CD4-positive, alpha-beta T cell treated with Interleukin-15 for 4 hours (primary cell): ENCODE measurements at places on chromosomes 16 and 17.

DNA sequence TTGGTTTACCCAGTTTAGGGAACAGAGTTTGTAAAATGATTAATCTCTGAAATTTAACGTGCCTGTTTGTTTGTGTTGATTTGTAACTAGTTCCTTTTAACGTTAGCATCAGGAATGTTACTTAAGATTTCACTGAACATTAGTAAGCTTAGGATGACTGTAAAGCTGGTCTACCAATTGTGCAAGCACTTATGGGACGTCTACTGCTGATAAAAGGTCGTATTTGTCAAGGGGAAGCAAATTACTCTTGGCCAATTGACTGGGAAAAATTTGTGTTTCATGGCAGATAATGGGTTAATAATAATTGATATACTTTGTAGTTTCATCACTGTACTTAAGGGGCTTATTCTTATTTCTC, 11.8 kb downstream of the METTL9 start:
- no peak for DNase-seq

DNA sequence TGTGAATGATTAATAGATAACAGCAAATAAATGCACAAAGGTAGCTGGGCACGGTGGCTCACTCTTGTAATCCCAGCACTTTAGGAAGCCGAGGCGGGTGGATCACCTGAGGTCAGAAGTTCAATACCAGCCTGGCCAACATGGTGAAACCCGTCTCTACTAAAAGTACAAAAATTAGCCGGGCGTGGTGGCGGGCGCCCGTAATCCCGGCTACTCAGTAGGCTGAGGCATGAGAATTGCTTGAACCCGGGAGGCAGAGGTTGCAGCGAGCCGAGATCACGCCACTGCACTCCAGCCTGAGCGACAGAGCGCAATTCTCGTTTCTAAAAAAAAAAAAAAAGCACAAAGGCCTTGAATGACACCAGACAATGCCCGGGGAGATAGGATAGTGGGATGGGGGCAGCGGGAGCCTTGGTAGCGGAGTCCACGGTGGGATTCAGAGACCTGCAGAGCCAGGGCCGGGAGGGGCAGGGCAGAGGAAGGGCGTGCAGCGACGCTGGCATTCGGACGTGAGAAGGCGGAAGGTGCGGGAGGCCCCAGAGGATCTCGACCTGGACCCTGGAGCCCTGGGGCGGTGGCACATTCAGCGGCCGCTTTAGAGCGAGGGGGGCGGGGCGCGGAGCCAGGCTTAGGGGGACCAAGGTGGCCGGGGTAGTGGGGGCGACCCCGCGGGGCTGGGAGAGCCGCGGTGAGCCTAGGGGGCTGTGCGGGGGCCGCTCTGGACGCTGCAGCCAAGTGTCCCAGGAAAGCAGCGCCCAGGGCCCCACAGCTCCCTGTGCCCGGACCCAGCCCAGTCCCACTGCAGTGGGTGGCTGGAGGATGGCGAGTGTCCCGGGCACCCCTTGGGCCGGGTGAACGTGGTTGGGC, 999 bp upstream of the FLYWCH2 start:
- no peak for DNase-seq

DNA sequence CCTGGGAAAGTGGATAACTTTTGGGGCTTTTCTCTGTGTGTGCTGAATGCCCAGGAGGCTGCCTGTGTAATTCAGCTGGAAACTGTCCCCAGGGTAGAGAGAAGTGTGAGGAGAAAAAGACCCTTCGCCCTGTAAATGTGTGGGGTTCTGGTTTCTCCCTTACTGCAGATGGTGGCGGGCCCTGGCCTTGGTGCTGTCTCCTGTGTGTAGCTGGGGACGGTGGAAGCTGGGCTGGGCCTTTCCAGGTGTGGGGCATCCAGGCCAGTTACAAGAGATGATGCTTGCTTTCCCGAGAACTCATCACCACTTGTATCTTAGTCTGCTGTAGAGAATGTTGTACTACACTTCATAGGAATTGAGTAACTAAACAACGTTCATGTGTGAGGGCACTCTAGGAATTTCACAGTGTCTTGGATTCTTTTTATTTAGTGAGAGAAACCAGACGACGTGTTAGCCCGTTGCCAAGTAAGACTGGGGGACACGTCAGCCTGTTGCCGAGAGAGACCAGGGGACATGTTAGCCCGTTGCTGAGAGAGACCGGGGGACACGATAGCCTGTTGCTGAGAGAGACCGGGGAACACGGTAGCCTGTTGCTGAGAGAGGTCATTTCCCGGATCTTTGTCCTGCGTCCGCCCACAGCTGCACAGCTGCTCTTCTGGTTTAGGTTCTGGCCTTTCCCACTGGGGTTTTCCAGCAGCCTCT, 43.1 kb downstream of the TBCD start:
- no peak for DNase-seq

DNA sequence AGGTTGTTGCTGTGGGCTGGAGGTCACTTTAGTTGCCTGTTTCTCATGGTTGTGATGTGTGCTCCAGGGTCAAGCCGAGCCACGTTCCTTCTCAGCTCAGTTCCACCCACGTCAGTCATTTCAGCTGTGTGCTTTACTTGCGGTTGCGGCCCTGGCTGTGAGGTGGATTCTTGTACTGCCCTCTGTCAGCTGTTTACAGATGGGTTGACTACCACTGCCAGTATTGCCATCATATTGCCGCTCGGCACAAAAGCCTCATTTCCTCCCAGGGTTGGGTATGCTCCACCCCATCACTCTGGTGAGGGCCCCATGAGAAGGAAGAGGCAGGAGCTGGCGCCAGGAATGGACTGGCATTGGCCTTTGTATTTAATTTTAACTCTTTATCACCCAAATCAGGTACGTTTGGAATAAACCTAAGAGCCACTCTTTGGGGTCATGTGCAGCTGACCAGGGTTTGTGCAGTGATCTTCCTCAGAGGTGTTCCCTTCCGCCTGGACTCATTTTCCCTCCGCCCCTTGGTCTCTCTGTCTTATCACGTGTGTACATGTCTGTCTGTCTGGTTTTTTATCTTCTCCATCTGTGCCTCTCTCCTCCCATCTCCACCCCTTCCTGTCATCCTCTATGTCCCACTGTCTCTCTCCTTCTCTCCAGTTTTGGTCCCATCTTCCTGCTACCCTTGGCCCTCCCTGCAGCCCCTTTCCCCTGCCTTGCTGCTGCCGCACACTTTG, 25.0 kb downstream of the METTL22 start:
- DNase-seq: no peak

- no peak for DNase-seq
These were observed 11.8 kb upstream of the ITGAE start for GRCh38 chr17:3812771-3813170.
